ENCODE measurements at places on chromosomes 11 and 22.

GRCh38 chr11:14784230-14784629, 107.8 kb downstream of the CYP2R1 start:
- DNase-seq, result no peak

DNA sequence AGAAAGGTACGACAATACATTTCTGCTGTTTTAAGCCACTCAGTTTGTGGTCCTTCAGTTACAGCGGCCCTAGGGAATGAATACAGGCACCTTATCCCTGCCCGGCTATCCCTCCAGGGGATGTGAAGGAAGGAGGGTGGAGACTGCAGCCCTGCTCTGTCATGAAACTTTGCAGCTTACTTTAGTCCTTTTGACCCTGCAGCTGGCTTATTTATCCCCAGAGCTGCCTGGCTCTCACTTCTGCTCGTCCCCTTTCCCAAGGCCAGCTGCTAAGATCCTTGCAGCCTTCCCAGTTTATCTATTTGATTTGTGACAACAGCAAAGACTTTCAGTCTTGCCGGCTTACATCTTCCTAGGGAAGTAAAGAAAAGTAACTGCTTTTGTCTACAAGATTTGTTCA, 55.2 kb downstream of the SC5D start:
- no peak for DNase-seq

DNA sequence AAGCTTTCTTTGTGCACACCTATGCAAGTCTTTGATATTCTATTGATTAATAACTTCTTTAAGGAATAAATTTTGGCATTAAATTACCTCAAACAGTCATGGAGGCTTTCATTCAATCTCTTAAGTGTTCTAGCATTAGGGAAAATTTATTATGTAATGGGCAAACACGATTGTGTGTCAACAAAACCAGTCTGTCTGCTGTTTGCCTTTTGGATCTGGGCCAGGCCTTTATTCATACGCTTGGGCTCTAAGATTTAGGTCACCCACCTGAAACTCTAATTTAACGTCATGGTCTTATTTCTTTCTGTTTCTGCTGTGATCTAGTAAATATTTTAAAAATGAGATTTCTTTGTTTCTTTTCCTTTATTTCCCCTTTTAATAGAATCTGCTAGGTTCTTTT, 1270.6 kb downstream of the LRRC4C start:
- no peak for DNase-seq

DNA sequence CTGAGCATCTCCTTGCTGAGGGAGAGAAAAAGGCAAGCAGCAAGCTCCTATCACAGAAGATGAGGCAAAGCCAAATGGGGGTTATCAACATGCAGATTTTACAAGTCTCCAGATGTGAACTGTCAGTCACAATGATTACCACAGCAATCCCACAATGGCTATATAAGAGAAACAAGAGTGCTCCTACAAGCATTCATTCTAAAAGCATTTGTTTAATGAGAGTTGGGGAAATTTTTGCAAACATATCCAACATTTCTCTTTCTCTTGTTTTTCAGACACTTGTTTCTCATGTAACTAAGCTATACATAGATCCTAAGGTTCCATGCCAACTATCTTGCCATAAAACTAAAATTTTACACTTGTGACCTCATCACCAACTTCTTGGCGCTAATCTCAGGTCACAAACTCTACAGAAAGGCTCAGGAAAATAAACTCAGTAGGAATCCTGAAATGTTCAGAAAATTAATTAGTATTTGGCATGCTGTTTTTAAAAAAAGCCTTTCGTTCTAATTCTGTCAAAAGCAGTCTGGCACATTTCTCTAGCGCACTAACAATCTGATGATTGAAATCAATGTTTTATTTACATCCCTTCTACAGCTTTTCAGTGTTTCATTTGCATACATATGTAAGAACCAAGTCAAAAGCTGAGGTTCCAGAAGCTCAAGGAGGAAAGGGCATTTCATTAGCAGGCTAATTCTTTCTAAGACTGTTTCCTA, 199.5 kb downstream of the TTC28 start:
- no peak for DNase-seq

- DNase-seq, result no peak
These were observed 2.2 kb downstream of the APOC3 start for GRCh38 chr11:116831790-116832349.

DNA sequence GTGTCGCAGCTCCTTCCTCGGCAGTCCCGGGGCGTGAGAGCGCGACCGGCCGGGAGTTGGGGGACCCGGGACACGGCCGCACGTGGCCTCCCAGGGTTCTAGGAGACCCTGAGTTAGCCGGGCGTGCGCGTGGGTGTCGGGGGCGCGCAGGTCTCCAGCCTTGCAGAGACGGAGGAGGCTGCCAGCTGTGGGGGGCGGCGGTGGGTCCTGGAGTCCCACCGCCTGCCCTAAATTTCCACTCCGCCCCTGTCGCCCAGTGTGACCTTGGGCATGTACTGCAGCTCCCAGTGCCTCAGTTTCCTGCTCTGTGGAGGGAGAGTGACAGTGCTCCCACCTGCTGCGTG, 18.8 kb downstream of the RRP7A start:
- no peak for DNase-seq
